ENCODE measurements at places on chromosomes 12 and 14.

DNA sequence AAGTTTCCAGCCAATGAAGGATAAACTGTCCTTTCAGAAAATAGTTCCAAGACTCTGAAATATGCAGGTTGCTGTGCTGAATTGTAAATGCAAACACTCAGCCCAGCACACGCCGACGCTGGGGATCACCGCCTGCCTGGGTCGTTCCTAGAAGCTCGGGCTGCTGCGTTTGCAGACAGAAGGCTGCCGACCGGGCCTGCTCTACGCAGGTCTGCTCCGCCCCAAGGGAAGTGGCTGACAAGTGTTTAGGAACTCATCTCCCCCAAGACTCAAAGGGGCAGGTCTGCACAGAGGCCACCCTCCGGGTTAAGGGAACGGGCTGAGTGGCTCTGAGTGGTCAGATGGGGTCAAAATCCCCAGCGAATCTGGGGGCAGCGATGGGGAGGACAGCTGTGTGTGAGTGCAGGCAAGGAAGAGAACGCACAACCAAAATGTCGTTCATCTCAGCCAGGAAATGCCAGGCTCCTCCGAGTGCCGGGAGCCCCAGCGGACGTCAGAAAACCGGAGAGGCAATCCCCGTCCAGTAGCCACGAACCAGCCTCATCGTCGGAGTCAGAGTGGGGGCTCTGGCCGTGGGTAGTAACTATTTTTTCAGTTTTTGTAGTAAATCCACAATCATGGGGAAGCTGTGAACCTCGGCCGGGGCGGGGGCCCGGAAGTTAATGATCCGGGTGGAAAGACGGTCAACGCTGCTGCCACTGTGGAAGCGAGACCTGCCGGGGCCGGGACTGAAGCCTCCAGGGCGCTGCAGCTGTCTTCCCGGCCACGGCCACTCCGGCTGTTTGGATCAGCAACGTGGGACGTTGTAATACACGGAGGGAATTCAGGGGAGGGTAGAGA is 6.0 kb downstream of the GALNT9 start:
- DNase-seq = no peak

DNA sequence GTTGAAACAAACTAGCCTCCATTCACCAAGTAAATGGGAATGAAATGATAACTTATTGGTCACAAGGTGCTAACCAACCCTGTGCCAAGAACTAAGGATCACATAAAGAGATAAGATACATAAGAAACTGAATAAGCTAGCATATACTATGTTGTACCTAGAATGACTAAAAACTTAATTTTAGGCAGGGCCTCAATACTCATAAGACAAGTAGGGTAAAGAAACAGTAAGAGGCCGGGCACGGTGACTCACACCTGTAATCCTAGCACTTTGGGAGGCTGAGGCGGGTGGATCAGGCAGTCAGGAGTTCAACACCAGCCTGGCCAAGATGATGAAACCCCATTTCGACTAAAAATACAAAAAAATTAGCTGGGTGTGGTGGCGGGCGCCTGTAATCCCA is 17.7 kb downstream of the GDF11 start:
- DNase-seq = no peak

- DNase-seq = peak; percentile 28
These were observed 16.8 kb upstream of the DYNC1H1 start for GRCh38 chr14:101947577-101947903.

DNA sequence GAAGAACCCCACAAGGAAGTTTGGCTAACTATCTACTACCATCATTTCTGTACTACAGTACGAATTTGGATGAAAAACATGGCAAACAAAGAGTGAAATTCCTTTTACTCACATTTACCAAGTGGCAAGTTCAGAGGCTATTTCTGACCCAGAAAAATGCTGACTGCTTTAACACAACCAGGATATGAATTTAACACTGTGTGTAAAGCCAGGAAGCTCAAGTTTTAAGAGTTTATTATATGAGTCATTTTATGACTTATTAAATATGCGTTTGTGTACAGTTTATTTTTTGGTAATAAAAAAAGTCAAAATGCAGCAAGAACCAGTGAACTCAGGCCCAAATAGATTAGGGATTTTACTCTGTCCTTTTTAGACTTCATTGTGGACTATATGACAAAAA is 58.4 kb upstream of the STAC3 start:
- DNase-seq = no peak

DNA sequence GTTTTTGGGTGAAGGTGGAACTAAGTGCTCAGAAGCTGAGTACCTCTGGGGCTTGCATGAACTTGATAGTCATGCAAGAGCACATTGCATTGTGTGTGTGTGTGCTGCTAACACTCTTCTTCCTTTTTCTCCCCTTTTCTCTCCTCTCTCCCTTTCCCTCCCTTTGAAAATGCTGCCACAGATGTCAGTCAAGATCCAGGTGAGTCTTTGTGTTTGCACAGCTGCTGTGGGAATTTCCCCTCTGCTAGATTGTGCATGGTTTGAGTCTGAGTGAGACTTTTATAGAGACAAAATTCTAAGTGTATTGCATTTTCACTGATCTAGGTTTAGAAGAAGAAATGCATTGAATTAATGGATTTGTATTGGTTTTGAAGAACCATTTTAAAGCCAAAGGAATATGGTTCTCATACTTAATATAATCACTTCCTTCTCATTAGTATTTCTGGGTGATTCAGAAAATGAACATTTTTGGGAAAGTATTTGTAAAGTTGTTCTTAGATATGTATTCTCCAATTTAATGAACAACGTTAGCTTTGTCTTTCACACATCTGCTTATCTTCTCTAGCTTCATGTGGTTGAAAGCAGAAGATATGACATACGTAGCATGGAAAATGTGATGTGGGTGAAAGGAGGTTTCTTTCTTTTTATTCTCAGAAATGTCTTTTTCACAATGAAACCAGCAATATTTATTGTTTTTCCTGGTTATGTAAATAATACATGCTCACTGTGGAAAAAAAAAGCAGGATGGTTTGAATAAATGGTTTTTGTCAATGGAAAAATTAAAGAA is 108.5 kb downstream of the NRXN3 start:
- no peak for DNase-seq

All from effector CD4-positive, alpha-beta T cell (primary cell).